ENCODE measurements at places on chromosomes 12 and 14. TPM values are rescaled to one million over a fixed set of nuclear protein-coding genes. Genes with fewer than 3 reads are reported as not detected.

Gene PMCH
- not detected for total RNA-seq

Gene DEGS2
- not detected for total RNA-seq

Gene HDAC7
- total RNA-seq, result 24.5 TPM

Gene CYP27B1
- 0.55 TPM for total RNA-seq

Gene TMEM132C
- not detected for total RNA-seq
